ENCODE measurements at places on chromosomes 2 and 18.

- DNase-seq: no peak
Measured at GRCh38 chr18:56291294-56291693, 347.1 kb downstream of the TXNL1 start.

DNA sequence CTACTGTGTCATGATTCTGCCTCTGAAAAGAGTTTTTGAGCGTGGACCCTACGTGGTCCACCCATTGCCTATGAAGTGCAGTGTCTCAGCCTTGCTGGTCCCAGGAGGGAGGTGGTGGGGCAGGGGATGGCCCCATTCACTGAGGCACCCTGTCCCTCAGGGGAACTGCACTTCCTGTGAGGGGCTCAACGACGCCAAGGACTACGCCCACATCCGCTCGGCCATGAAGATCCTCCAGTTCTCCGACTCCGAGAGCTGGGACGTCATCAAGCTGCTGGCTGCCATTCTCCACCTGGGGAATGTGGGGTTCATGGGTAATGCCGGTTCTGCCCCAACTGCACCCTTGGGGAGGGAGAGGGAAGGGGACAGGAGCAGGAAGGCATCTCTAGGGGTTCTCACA lies 42.5 kb downstream of the MYO7B start:
- DNase-seq: no peak

DNA sequence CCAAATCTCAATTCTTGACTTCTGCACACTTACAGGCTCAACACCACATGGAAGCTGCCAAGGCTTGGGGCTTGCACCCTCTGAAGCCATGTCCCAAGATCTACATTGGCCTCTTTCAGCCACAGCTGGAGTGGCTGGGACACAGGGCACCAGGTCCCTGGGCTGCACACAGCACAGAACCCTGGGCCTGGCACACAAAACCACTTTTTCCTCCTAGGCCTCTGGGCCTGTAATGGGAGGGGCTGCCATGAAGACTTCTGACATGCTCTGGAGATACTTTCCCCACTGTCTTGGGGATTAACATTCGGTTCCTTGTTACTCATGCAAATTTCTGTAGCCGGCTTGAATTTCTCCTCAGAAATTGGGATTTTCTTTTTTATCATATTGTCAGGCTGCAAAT lies 29.9 kb downstream of the SP9 start:
- DNase-seq: no peak

- no peak for DNase-seq
Measured at GRCh38 chr2:237283131-237283928, 130.6 kb downstream of the COL6A3 start.

GRCh38 chr18:12420821-12421421 lies 13.2 kb downstream of the PRELID3A start:
- DNase-seq: no peak

DNA sequence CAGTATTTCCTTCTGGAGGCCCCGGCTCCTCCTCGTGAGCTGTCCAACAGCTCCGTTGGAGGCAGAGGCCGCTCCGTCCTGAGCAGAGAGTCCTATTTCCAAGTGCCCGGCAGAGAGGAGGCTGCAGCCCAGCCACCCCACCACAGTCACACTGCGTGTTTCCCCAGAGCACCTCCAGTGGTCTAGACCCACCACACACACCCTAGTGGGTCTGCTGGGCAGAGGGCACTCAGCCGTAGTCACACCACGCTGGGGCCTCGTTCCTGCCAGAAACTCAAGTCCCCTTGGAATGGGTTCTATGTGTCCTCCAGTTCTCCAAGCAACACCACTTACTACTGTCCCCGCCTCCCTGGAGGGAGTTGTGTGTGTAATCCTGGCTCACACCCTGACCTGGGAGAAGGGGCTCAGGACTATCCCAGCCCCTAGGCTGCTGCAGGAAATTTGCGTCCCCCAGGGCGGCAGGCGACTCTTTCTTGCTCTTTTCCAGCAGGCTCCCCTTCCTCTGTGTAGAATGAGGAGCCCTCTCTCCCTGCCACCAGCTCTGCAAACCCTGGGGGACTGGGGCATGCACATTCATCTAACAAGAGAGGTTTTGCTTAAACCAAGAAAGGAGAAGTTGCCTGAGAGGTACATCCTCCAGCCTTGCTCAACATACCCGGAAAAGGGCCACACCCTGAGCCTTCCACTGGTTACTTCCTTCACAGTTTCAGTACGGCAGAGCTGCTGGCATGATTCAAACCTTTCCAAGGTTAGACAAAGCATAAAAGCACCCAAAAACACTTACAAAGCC lies 114.1 kb downstream of the NDUFA10 start:
- no peak for DNase-seq

DNA sequence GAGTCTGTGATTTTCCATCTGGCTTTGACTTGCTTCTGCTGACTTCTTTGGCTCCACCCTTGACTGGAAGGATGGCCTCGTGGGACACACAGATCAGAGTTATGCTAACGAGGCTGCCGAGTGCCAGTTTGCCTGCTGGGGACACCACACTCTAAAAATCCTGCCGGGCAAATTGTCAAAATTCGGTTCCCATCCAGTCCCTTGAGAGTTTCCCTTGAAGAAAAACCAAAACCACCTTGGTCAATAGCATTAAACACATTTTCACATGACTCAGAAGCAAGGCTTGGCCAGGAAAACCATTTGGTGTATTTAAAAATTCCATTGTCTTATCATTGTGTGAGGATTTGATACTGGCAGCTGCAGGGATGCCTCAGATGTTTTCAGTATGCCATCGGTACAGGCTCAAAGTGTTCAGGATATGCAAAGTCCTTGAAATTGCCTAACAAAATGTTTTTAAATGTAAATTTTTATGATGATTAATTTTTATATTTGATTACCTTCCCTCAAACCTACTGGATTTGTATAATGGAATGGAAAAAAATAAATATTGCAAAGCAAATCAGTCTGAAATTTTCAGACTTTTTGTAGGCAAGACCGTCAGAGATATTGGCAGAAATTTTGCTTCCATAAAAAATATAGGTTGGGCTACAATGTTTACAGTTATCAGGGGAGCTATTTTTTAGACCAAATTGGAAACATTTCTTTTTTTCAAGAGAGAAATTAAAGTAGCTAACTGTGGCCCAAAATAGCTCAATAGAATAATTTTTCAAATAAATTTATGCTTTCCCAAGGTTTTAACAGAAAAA lies 41.6 kb downstream of the KCNE4 start:
- DNase-seq: no peak

GRCh38 chr2:75076088-75076487 lies 117.6 kb downstream of the POLE4 start:
- DNase-seq: no peak

GRCh38 chr2:11688222-11689069 lies 18.5 kb upstream of the NTSR2 start:
- DNase-seq: peak; percentile 59

- DNase-seq: no peak
Measured at GRCh38 chr2:195622966-195623365, 34.1 kb upstream of the SLC39A10 start.

DNA sequence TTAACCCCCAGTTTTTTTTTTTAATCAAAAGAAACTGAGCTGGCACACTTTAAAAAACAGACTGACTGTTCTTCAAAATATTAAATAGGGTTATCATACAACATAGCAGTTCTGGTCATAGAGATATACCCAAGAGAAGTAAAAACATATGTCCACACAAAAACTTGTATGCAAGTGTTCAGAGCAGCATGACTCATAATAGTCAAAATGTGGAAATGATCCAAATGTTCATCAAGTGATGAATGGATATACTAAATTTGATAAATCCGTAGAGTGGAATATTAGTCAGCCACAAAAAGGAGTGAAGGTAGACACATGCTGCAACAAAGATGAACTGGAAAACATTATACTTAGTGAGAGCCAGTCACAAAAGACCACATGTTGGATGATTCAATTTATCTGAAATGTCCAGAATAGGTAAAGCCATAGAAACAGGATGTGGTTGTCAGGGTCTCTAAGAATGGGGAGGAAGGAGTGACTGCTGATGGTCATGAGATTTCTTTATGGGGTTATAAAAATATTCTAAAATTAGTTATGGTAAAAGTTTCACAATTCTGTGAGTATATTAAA lies 5.1 kb downstream of the SMIM21 start:
- no peak for DNase-seq

- DNase-seq: no peak
Measured at GRCh38 chr2:74275228-74275627, 68.0 kb downstream of the SLC4A5 start.

- no peak for DNase-seq
Measured at GRCh38 chr18:78751664-78752063, 228.0 kb upstream of the SALL3 start.

GRCh38 chr2:10329580-10329879 lies 26.8 kb downstream of the HPCAL1 start:
- no peak for DNase-seq

DNA sequence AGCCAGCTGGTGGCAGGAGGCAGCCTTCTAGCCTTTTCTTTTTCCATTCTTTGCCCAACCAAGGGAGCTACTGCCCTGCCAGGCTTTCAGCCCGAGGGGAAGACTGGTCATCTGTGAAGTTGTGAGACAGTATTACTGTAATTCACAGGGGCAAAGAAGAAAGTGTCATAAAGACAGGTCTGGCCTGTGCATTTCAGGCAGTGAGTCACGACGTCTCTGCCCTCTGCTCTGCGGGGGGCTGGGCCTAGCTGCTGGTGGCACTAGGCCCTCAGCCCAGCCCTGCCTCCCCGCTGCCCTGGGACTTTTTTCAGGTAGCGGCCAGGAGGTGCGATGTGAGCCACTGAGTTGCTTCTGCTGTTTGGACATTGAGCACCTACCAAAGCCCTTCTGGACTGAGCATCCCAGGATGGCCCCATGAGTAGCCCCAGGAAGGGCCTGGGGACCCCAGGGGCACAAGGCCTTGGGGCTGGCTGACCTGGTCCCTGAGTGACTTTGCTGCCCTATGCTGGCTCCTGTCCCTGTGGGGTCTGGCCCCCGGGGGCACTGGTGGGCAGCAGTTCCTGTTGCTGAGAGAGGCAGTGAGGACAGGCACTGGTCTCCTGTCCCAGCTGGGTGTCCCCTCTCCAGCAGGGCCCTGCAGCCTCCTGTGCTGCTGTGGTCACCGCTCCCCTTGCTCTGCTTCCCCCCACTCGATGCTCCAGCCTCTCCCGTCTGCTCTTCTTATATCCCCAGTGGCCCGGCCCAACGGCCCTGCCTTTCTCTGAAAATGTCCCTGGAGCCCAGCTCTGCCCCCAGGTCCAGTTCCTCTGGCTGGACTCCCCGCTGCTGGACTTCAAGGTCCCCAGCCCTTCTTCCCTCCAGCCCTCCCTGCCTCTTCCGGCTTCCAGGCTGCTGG lies 7.0 kb downstream of the INHBB start:
- DNase-seq: no peak

GRCh38 chr2:126803434-126803775 lies 95.3 kb upstream of the TEX51 start:
- no peak for DNase-seq

DNA sequence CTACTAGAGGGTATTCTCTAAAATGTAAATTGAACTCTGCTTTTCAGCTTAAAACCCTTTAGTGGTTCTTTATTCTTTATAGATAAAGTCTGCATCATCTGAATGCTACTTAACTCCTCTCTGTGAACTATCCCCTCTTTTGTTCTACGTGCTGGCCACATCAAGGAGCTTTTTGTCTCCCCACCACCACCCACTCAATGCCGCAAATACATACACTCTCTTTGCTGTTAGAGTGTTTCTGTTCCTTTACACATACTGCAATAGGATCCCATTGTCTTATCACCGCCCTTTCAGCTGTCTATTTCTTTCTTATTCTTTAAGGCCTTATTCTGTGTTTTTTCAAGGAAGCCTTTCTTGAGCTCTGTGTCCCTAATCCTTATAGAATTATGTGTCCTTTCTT lies 83.3 kb downstream of the EML4 start:
- no peak for DNase-seq

DNA sequence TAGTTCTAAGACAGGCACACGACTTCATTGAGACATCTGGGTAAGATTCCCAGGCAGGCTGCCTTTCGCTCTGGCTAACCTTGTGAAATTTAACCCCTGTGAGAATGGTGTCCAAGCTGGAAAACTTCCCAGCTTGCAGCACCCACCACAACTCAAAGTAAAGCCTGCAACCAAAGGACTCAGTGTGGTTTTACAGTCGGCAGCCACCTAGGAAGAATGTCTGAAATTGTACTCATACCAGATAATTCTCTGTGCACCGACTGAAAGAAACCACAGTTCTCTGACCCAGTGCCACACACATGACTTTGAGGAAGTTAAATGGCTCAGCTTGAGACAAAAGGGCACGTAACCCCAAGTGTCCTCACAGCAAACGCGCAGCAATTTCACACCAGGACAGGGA lies 125.7 kb downstream of the RBMS1 start:
- no peak for DNase-seq

GRCh38 chr18:49490246-49490762 lies 3.3 kb upstream of the C18orf32 start:
- DNase-seq: no peak

- DNase-seq: no peak
Measured at GRCh38 chr2:46955764-46956163, 40.2 kb upstream of the MCFD2 start.

- DNase-seq: no peak
Measured at GRCh38 chr18:44453505-44453904, 227.2 kb upstream of the SETBP1 start.

GRCh38 chr2:65607662-65608305 lies 175.4 kb upstream of the SPRED2 start:
- no peak for DNase-seq

- DNase-seq: no peak
Measured at GRCh38 chr2:37469126-37469525, 124.7 kb downstream of the QPCT start.

GRCh38 chr2:46898024-46898423 lies 17.6 kb downstream of the MCFD2 start:
- no peak for DNase-seq

DNA sequence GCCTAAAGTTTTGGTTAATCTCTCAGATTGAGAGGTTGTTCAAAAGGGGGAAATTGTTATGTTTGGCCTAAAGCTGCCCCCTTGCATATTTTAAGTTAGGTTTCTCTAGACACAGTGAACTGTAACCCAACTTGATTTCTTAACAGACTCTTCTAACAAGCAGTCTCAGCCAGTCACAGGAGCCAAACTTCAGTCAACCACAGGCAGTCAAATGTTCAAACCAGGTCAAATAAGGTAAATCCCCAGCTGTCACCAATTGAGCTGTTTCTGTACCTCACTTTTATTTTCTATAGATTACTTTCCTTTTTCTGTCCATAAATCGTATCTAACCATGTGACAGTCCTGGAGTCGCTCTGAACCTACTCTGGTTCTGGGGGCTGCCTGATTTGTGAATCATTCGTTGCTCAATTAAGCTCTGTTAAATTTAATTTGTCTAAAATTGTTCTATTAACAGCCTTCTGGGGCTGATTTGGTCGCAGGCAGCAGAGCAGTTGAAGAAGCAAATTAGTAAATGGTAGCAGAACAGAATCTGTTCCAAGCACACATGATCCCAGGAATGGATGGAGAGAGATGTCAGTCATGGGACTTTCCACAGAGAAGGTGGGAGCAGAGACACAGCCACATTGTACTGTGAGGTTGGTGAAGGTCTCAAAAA lies 16.4 kb upstream of the NFU1 start:
- no peak for DNase-seq

GRCh38 chr2:100940766-100941645 lies 61.1 kb upstream of the RPL31 start:
- no peak for DNase-seq

- no peak for DNase-seq
Measured at GRCh38 chr2:112836163-112836560, 417 bp downstream of the IL1B start.

GRCh38 chr2:114203679-114204078 lies 238.8 kb upstream of the DPP10 start:
- DNase-seq: no peak

Data from stimulated activated CD8-positive, alpha-beta memory T cell treated with anti-CD3 and anti-CD28 coated beads, Interleukin-15, amount 100 ng/mL, for 24 hours (primary cell).